ENCODE measurements at places on chromosomes 2 and 18.

GRCh38 chr2:196365923-196366322, 194.5 kb upstream of the STK17B start:
- DNase-seq: no peak

GRCh38 chr2:232688201-232688600, 8.9 kb upstream of the GIGYF2 start:
- DNase-seq: no peak

GRCh38 chr2:201618744-201619662, 24.3 kb downstream of the TMEM237 start:
- DNase-seq: no peak

DNA sequence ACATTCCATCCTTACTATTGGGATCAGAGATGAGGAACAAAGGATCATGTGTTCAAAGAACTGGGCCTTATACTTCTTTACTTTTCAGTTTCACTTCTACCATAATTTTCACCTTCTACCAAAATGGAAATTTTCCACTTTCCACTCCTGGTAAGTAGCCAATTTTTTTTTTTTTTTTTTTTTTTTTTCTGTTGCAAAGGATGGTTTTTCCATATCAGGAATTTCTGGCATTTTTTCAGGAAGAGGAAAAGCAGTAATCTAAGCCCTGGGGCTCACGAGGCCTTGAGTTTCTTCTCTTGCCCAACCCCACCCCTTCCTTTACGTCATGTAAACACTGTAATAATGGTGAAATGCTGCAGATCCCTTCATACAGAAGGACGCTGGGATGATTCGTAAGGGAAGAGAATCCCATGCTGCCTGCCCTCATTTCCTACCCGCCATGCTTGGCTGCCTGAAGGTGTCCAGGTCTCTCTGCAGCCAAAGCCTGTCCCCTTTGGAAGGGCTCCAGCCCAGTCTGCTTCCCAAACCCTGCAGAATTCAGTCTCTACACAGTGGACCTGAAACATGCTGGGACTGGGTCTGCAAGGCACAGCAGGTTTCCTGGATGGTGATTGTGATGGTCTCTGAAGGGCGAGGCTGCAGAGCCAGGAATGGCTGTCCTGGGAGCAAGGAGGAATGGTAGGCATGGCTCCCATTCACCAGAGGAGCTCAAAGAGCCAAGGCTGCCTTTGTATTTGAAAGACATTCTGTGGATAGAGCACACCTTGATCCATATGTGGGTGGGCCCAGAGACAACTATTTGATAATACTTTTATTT, 57.0 kb downstream of the EFR3B start:
- no peak for DNase-seq

DNA sequence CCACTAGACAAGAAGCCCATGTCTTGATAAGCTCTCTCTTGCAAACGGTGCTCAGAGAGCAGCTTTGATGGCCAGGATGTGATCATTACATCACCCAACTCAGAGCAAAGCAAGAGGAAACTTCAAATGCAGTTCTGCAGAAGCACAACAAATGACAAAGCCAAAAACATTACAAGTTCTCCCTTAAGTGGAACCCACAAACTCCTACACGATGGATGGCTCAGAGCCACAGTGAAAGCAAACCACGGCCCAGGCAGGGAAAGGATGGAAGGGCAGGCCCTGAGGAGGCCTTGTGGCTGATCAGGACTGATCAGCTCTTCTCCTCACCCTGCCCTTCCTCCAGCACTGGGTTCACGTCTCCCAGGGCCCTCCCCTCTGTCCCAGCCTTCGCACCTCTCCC, 326.4 kb downstream of the EIPR1 start:
- DNase-seq: no peak

- DNase-seq: no peak
These were observed 192.9 kb downstream of the INHBB start for GRCh38 chr2:120538691-120539423.

DNA sequence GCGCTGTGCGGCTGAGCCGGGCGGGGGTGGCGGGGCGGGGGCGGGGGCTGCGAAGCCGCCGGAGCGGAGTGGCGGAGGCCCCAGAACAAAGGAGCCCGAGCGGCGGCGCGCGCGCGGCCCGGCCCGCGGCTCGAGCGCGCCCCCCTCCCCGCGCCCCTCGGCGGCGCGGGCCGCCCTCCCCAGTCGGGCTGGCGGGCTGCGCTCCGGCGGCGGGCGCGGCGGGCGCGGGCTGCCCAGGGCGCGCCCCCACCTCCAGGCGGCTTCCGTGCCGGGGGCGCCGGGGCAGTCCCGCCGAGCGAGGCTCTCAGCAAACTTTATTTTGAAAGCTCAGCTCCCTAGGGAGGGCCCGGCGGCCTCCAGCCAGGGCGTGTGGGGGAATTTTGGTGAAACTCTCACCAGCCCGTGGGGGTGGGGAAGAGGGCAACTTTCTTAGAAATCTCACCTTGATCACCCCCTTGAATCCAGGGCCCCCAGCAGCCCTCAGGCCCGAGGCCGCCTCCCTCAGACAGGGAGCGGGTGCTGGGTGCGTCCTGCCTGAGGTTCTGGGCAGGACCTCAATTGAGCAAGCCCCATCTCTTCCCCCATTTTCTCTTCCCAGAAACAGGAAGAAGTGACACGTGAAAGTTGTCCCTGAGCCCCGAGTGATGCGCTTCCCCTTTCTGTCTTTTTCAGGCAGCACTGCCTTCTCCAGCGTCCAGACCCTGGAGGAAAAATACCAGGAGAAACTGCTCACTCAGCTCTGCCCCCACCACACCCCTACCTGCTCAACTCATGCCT, 786 bp downstream of the TET3 start:
- DNase-seq: no peak

DNA sequence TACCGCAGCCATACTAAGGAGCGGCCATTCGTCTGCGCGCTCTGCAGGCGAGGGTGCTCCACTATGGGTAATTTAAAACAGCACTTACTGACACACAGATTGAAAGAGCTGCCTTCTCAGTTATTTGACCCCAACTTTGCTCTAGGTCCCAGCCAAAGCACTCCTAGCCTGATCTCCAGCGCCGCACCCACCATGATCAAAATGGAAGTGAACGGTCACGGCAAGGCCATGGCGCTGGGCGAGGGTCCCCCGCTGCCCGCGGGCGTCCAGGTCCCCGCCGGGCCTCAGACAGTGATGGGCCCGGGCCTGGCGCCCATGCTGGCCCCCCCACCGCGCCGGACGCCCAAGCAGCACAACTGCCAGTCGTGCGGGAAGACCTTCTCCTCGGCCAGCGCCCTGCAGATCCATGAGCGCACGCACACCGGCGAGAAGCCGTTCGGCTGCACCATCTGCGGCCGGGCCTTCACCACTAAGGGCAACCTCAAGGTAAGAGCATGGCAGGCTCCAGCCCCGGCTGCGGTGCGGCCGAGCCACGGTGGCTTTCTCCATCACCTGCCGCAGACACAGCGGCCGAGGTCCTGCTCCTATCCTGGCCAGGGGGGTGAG, 15.5 kb downstream of the SALL3 start:
- DNase-seq: no peak

DNA sequence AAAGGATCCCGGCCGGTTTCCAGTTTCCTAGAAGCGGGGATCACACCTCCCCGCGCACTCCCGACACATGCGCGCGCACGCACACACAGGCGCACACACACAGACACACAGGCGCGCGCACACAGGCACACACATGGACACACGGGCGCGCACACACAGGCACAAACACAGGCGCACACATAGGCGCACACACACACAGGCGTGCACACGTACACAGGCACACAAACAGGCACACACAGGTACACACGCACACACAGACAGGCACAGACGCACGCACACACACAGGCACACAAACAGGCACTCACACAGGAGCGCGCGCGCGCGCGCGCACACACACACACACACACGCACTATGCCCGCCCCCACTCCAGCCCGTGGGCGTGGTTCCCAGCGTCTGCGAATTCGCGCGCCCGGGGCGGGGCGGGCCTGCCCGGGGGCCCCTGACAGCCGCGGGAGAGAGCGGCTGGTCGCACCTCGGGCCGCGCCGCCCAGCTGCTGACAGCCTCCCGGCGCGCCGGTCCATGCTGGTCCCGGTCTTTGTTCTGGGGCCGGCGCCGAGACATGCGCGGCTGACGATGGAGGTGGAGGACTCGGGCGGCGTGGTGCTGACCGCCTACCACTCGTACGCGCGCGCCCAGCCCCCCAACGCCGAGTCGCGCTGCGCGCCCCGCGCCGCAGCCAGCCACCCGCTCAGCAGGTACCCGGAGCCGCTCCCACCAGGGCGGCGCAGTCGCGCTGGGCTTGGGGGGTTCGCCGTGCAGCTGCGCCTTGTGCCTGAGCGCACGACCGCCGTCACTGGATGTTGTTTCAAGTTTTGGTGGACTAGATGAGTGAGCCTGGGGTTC, at the start of gene ARHGAP28:
Gene ARHGAP28 (plus strand): TSS at position 470 of the 845 bp plus-strand sequence. CDS start 106 bp downstream, at position 576.
- peak; percentile 68 for DNase-seq

GRCh38 chr2:130998561-130998960, 94.7 kb downstream of the FAM168B start:
- DNase-seq: no peak
